ENCODE measurements at places on chromosomes 5 and 9.

DNA sequence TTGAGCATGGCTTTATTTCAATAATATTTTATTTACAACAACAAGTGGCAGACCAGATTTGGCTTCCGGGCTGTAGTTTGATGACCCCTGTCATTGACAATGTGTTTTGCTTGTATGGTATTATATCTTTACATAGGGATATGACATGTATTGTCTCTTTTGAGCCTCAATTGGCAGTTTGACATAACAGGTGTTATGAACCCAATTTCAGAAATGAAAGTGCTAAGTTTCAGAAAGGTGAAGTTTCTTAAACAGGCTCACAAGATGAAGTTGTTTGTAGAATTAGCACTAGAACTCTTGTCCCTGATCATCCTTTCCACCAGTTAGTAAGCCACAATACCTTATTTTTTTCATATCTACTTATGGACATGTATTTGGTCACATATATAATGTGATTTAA is 303.0 kb upstream of the GRIA1 start:
- DNase-seq: no peak

- no peak for DNase-seq
Observed at GRCh38 chr9:136858844-136859757, 7.0 kb downstream of the MAMDC4 start.

- DNase-seq: no peak
Observed at GRCh38 chr5:32707418-32707997, 3.6 kb upstream of the NPR3 start.

DNA sequence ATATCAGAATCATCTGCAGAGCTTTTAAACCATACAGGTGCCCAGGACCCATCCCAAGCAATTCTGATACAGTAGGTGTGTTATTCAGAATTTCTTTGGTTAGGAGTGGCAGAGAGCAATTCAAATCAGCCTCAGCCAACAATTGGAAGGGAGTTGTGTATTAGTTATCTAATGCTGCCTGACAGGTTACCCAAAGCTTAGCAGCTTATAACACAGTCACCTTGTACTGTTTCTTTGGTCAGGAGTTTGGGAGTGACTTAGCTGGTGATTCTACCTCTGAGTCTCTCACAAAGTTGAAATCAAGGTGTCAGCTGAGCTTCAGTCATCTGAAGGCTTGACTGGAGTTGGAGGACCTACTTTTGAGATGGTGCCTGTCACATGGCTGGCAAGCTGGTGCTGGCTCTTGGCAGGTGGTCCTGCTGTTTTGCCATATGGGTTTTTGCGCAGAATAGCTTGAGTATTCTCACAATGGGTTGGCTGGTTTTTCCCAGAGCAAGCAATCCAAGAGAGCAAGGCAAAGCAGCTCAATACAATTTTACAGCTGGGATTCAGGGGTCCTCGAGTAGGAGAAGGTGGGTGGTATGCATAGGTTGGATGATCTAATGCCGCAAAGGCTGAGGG is 18.7 kb upstream of the CARNMT1 start:
- DNase-seq: no peak

- no peak for DNase-seq
Observed at GRCh38 chr5:173873306-173873922, 14.7 kb upstream of the CPEB4 start.

DNA sequence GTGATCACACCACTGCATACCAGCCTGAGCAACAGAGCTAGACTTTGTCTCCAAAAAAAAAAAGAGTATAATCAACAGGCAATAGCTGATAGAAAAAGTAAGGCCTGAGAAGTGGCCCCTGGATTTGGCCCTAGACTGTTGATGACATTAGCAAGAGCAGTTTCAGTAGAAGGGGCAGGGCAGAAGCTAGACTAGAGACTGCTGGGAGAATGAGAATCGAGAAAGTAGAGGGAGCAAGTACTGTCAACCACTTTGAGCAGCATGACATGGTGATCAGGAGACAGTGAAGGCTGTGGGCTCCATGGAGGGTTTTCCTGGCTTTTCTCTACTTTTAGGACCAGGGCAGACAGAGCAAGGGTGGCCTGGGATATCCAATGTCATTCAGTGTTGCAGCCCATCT is 34.9 kb upstream of the B4GALT1 start:
- DNase-seq: no peak

- no peak for DNase-seq
Observed at GRCh38 chr9:117992006-117992405, 287.8 kb downstream of the TLR4 start.

- no peak for DNase-seq
Observed at GRCh38 chr5:78899922-78900362, 85.2 kb downstream of the ARSB start.

- no peak for DNase-seq
Observed at GRCh38 chr9:110707419-110707818, 38.8 kb downstream of the MUSK start.

GRCh38 chr5:14644623-14645237 is 19.8 kb upstream of the OTULIN start:
- DNase-seq: no peak

GRCh38 chr5:126615286-126615685 is 14.5 kb downstream of the PHAX start:
- DNase-seq: no peak

GRCh38 chr9:130640681-130641080 is 23.7 kb upstream of the PRDM12 start:
- no peak for DNase-seq

DNA sequence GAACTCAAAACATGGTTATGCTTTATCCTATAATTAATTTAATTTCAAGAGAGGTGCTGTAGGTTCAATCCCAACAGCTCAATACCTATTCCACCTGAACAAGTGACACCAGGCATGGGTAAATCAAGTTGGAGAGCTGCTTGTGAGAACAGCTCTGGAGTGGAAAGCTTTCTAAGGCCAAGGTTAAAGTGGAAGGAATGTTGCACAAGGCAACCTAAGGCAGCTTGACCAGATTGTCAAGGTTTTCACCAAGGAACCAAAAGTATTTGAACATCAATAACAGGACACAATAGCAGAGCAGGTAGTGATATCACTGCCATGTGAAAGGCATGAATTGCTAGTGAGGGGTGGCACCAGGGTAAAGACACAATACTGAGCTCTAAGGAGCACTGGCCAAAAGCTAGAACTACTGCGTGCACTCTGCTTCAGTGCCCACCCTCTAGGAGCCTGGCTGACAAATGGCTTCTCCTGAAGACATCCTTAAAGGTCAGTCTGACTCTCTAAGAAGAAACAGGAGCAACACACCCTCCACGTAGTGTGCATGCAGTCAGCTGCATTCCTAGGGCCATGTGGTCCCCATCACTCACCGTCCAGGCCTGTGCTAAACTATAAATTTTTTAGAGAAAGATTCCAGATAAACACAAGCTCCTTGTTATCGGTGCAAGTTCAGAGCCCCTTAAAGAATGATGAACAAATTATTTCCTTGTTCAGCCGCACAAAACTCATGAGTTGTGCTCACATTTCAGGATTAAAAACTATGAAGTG is 677.7 kb upstream of the KLF4 start:
- DNase-seq: no peak

GRCh38 chr5:173697931-173698579 is 81.6 kb upstream of the BOD1 start:
- DNase-seq: no peak

- DNase-seq: no peak
Observed at GRCh38 chr5:51091816-51092215, 291.4 kb upstream of the ISL1 start.

DNA sequence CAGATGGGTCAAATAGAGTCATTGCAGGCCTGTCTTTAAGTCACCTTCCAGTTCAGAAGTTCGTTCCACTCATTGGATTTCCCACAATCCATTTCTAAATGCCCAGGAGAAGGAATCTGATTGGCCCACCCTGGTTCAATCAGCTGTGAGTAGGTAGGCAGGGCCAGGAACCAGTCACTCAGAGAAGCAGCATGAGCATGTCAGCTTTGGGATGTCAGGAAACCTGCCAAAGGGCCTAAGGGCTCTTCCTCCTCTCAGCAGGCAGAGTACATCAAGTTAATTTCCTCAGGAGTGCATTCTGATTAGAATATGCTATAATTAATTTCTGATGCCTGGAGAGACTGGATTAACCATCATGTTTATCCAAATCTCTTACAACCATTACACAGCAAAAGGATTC is 412.9 kb upstream of the CCNH start:
- DNase-seq: no peak

- DNase-seq: no peak
Observed at GRCh38 chr5:172806897-172807672, 27.0 kb upstream of the ERGIC1 start.

GRCh38 chr9:96139592-96140295 is 162.2 kb downstream of the HSD17B3 start:
- DNase-seq: no peak

DNA sequence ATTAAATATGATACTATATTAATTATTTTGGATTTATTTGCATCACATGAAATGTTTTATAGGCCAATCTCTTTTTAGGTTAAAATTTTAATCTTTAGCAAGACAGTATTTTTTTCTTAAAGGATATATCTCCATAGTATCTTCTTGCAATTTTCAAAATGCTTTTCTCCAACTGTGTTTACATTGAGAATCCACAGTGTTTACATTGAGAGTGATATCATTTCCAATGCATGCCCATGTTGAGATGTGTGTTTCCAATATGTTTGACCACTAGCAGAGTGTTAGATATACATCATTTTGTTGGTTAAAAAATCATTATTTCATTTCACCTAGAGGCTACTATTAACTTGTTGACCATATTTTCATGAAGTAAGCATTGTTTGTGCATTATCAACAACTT is 17.3 kb downstream of the VCAN start:
- DNase-seq: no peak

DNA sequence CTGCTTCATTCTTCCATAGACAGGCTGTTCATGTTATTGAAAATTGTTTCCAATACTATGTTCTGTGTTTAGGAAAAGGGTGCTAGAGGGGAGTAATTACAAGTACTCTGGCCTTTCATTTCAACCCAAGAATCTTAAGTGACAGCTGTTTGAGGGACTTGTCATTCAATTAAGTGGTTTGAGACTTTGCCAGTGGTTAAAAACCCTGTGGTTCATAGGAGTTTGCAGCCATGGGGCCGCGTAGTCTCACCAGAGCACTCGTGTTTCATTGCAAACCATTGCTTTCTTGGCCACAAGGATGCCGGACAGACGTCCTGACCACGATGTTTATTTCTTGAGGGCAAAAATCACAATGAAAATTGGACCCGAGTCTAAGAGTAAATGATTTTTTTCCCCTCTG is 248.8 kb downstream of the NNT start:
- DNase-seq: no peak

GRCh38 chr9:83451308-83451707 is 86.9 kb downstream of the FRMD3 start:
- DNase-seq: no peak

DNA sequence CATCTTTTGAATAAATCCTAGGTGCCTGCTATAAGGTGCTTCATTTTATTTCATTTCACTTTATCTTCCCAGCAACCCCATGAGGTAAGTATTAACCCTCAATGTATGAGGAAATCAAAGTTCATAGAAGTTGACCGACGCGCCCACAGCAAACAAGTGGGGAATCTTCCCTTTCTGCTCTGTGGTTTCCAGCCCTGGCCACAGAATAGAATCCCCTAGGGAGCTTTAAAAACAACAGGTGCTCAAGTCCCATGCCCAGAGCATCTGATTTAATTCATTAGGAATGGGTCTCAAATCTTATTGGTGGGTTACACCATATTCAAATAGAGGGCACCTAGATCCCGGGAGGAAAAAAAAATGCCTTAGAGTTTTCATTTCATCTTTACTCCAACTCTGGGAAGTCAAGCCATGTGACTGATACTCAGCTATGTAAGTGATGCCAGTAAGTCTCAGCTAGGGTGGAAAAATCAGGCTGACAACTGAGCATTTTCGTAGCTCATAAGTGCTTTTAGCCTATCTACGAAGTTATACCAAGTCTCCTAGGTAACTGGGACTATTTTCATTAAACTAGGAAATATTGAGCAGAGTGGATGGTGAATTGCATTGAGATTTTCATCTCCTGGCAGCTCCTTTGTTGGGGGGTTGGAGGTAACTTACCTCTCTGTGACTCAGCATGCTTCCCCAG is 353.4 kb upstream of the SLC30A5 start:
- no peak for DNase-seq

- no peak for DNase-seq
Observed at GRCh38 chr9:132201780-132202703, 40.2 kb downstream of the NTNG2 start.

DNA sequence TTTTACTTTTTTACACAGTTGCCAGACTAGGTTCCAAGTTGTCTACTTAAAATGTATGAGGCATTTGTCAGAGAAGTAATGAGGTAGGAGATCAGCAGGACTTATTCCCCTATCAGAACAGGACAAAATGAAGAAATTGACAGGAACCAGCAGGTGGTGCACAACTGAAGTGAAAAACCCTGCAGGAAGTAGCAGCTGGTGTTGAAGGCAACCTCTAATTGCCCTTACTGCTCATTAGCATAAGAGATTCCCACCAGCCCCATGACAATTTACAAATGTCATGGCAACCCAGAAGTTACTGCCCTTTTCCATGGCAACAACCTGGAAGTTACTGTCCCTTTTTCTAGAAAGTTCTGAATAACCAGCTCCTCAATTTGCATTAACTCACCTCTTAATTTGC is 5.4 kb downstream of the PCDHB15 start:
- DNase-seq: no peak

DNA sequence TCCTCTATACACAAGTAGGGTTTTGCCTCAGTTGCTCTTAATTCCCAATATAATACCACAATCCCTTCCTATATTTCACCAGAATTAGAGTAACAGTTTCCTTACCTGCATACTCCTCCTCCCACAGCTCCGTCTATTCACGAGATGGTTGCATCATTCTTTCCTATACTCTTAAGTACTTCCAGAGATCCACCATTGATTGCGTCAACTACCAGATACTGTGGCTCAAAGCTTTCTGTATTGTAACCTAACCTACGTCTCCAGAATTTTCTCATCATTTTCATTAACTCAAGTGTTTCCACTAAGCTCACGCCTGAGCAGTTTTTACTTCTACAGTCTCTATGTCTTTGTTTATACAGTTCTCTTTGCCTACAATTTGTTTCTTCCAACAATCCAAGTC is 31.2 kb upstream of the MINAR2 start:
- no peak for DNase-seq

- no peak for DNase-seq
Observed at GRCh38 chr5:84384604-84385575, at the start of gene EDIL3. TSS of gene EDIL3 (minus strand) at chr5:84384880. CDS start at chr5:84384374, 506 bp downstream.

DNA sequence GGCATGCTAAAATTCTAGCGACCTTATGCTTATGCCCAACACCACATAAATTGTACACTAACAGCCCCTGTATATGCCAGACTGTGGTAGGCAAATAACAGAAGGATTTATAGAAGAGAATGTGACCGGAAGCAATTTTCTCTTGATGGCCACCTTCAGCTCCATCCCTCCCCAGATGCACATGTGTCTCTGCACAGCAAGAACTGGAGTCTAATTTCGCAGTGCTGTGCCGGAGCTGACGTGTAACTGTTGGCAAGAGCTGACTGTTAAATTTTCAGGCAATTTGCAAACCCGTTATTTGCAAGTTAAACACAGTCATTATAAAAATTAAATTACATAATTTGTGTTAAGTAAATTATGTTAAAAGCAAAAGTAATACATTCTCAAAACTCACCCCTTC is 48.4 kb downstream of the PCA3 start:
- DNase-seq: no peak

GRCh38 chr5:139215107-139215975 is 17.2 kb upstream of the SIL1 start:
- no peak for DNase-seq

DNA sequence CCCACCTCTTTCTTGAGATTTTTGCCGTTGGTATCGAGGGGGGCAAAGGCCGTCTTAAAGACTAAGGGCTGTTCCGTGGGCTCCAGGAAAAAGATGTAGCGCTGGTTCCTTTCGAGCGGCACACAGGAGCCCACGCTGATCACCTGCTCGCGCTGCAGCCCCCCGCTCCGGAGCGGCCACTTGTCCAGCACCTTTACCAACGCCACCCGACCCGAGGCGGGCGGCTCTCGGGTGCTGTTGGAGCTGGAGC is 781 bp downstream of the NRG2 start:
- DNase-seq: no peak

Measured in cortex of kidney (tissue), 1 donor.